Stimulated activated CD4-positive, alpha-beta T cell treated with anti-CD3 and anti-CD28 coated beads, Interleukin-15, amount 100 ng/mL, for 1 hour (primary cell): ENCODE measurements at places on chromosomes 2 and 18.

DNA sequence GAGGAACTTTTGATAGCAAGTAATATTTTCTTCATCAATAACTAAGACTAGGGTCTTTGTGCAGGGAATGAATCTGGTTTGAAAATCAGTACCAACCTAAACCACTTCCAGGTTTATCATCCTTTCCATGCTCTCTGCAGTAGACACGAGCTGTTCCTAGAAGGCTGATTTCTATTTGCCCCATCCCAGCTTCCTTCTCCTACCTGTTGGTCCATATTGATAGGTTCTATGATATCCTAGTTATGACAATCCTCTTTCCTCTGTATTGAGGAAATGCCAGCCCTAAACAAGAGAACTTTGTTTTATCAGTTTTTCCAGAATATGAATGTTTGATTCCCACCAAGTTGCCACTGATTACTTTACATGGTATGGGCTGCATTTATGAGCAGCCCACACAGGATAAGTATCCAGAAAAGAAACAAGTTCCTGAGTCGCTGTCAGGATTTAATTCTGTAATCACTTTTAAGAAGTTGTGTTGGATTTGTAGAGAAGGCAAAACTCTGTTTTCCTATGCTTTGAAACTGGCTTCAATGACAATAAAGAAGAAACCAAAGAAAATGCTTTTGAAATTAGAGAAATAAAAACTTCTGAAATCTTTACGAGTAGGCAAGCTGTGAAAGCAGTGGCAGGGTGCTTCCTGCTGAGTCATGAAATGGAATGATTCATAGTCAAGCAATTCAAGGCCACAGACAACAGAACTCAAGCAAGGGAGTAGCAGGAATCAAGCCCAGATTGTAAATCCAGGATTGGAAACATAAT, 37.3 kb upstream of the TANK start:
- no peak for DNase-seq

GRCh38 chr2:212979046-212979612, 172.3 kb downstream of the IKZF2 start:
- DNase-seq, result no peak

DNA sequence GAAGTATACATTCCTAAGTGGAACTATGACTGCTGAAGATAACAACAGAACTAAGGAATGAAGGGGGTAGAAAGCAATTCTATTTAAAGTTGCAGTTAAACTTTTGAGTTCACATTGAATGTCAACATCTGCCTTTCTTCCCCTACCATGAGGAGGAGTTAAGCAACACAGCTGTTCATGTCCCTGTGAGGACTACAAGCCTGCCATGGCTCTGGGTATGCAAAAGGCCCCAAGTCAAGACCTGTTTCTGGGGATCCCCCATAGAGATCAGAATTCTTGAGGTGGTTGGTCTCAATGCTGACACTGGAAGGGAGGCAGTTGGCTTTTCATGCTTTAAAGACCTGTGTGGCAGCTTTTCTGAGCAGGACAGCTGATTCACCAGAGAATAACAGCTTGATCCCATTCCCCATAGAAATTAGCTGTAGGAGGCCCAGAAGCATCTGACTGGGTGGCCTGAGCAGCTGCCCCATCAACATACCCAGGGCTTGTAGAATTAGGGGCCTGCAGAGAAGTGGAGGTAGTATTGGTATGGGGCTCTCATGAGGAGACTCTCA, 131.0 kb downstream of the SETBP1 start:
- no peak for DNase-seq

- DNase-seq, result peak; percentile 2
Observed at GRCh38 chr2:32064021-32064601, 755 bp downstream of the SPAST start.

DNA sequence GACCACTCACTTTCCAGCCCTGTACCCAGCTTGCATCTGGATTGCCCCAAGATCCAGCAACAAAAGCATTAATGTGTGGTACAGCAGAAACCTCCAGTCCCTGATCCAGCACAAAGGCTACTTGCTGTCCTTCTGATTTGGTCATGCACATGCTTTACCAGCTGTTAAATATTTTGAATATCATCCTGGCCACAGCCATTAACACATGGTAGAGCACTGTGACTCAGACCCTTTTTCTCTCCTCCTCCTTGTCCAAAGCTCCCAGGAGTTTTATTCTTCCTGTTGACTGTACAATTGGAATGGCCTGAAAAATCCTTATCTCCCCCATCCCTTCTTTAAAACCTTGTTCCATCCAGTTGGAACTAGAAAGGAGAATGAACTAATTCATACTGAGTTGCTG, 419.7 kb upstream of the TNP1 start:
- DNase-seq, result no peak

DNA sequence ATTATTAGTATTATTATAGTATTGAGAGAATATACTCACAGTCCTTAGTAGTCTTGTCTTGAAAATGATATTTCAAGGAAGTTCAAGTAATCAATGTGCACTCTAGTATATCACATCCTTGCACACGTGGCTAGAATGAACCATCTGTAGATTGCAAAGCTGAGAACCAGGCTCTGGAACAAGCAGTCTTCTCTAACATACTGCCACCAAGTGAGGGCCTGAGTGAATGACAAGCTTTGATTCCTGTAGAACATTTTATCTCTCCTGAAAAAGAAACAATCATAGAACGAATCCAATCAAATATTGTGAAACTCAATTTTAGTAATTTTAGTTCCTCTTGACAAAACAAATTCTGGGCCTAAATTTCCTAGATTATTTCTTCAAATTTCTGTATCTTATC, 55.3 kb upstream of the SULT1C3 start:
- no peak for DNase-seq

- DNase-seq, result no peak
Observed at GRCh38 chr2:52222128-52222527, 1190.2 kb upstream of the NRXN1 start.

GRCh38 chr2:43360137-43360536, 133.7 kb upstream of the ZFP36L2 start:
- no peak for DNase-seq

DNA sequence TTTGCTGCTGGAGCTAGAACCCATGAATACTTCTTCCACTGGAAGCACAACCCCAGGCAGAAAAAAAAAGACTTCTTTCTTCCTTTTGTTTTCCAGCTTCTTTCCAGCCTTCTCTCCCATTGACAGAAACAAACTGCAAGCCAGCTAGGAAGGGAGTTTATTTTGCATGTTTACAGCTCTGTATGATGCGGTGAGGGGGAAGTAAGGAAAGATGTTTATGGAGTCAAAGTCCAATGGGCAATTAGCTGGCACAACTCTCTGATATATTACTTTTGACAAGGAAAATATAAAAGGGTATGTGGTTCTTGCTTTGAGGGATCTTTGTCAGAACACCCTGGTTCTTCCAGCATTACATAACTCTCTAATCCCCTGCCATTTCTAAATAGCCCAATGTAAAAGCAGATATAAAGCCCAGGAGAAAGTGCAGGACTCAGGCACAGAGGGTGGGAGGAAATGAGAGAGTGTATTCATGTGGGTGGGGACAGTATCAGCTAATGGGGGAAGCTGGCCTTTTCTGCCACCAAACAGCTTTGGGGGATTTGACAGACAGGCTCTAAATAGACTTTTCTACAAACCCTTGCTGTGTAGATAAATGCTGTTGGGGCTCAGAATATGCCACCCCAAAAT, 9.3 kb upstream of the NMS start:
- no peak for DNase-seq

DNA sequence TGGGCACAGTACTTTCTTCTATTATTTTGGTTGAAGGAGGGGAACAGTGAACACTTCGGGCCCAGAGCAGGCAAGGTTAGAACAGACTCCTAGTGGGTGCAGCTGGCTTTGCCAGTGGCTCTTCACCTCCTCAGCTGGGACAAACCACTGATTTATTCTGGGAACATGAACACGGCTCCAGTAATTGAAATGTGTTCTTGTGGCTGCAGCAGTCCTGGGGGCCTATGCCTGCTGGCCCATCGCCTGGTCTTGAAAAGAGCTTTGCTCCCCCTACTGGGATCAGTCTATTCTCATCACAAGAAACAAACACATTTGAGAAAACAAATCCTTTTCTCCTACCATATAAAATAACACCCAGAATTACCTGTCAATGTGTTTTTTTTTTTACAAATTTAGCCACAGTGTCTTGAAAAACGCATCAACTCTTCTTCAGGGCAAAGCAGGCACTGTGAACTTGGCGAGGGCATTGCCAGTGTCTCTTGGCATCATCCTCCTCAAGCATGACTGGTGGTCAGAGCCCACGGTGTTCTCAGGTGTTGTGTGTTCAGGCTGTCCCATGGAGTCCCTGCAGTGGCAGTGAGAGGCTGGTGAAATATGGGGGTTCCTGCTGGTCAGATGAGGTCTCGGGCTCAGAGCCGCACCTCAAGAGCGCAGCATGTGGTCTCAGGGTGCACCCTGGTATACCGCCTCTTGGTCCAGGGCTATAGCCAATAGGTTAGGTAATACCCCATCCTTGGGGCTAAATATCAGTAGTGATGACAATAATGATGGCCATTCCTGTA, 51.3 kb downstream of the RNF144A start:
- no peak for DNase-seq
